Stimulated activated CD8-positive, alpha-beta memory T cell treated with anti-CD3 and anti-CD28 coated beads, Interleukin-4, amount 100 ng/mL, for 4 hours (primary cell): ENCODE measurements at places on chromosomes 4 and X.

DNA sequence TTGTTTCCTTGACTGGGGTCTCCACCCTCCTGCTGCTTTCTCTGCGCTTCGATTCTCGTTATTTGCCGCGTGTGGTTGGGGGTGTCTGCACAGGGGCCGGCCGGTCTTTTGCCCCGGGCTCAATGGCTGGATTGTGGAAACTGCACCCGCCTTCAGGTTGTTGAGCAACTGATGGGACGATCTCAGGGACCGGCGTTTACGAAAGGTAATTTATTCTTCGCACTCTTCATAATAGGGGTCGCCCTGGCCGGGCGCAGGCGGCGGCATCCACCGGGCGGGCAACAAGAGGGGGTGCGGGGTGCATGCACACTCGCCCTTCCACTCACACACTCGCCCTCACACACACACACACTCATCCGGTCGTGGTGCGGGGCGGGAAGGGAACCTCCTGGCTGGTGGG is 1.4 kb downstream of the ADGRL3 start:
- no peak for DNase-seq

- no peak for DNase-seq
These were observed 144.2 kb downstream of the PDLIM5 start for GRCh38 chr4:94595880-94596483.

GRCh38 chr4:73197220-73197619 is 61.4 kb downstream of the ANKRD17 start:
- DNase-seq, result no peak

GRCh38 chr4:85784348-85784747 is 309.4 kb downstream of the ARHGAP24 start:
- DNase-seq, result no peak

- DNase-seq, result no peak
These were observed 350.9 kb downstream of the RPA4 start for GRCh38 chrX:97234471-97235081.

DNA sequence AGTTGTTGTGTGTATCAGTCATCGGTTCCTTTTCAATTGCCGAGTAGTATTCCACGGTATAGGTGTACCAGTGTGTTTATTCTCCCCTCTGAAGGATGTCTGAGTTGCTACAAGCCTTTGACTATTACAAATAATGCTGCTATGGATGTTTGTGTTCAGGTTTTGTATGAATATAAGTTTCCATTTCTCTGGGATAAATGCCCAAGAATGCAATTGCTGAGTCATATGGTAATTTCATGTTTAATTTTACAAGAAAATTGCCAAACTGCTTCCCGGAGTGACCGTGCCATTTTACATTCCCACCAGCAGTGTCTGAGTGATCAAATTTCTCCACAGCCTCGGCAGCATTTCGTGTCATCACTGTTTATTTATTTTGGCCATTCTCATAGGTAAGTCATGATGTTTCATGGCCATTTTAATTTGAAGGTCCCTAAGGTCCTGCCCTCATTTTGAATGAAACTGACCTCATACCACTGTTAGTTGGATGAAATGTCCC is 73.9 kb downstream of the IRF2 start:
- no peak for DNase-seq
